Daoy (cell line): ENCODE measurements at places on chromosomes 1 and 21.

GRCh38 chr1:194517567-194517966 is 1331.2 kb upstream of the B3GALT2 start:
- DNase-seq, result no peak

- DNase-seq, result peak; percentile 2
These were observed 7.5 kb downstream of the NBPF1 start for GRCh38 chr1:16605532-16606505.

DNA sequence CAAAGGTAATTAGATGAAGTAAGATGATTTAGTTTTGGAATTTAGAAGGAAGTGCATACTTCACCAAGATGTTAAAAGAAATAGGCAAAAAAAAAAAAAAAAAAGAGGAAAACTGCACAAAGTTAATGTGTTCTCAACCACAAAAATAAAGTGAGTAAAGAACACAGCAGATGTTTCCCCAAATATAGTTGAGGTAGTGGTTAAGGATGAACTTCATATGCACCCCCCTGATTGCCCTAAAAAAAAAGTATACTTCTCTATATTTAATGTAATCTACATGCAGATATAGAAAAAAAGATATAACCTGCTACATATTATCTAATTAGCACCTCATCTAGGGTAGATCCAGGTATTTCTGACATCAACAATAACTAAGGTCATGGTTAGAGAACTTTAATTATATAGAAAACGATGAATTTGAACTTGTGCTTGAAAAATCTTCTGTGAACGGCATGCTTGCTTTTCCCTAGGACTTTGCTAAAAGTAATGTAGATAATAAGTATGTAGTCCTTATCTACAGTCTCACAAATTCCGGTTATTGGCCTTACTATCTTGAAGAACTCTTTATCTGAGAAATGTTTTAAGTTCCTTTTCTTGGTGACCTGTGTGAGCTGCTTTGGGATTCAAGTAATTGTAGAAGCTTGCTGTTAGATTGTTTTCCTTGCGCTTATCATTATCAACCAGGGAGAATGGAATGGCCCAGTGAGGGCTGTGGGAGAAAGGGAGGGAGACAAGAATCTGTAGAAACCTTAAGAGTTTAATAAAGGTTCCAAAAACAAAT is 70.1 kb upstream of the LRRC7 start:
- DNase-seq, result no peak

DNA sequence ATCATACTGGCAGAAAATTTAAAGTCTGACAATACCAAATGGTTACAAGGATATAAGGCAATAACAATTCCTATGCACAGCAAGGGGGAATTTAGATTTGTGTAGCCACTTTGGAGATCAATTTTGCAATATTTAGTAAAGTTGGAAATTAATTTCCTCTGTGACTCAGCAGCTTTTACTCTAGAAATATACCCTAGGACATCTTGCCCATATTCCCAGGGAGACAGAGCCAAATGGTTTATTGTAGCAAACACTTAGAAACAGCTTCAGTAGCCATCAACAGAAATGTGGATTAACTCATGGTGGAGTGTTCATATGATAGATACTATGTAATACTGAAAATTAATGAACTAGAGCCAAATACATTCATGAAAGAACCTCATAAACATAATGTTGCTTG is 104.6 kb downstream of the BACH1 start:
- no peak for DNase-seq

- peak; percentile 55 for DNase-seq
These were observed 8.9 kb downstream of the MAPKAPK2 start for GRCh38 chr1:206693592-206693991.

DNA sequence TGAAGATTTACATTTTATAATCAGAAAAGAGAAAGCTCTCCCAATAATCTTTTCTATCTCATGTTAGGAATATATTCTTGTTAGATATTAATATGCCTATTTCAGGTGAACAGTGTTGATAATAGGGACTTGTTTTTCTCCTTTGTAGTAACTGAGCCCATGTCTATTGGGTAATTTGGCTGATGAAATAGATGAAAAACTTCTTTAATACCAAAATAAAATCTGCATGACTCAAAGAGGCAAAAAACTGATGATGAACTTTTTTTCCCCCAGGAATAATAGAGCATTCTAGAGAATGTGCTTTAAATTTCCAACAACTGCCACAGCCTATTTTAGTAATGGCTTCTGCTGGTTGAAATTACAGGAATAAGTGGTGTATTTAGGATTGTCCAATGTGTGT is 178.9 kb upstream of the GREM2 start:
- no peak for DNase-seq

- DNase-seq, result no peak
These were observed 51.3 kb downstream of the PTP4A2 start for GRCh38 chr1:31886866-31887265.

GRCh38 chr1:65980237-65980636 is 187.5 kb downstream of the PDE4B start:
- no peak for DNase-seq

DNA sequence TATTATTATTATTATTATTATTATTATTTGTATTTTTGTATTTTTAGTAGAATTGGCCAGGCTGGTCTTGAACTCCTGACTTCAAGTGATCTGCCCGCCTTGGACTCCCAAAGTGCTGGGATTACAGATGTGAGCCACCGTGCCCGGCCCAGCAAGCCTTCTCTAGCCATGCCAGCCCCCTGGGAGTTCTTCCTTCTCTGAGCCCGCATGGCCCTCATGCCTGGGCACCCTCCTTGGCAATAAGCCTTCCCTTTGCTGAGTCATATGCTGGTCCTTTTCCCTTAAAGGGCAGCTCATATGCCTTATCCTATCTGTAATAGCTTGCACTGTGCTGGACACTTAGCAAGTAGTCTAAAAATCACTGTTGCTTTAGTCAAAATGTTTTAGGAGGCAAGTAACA is 8.5 kb upstream of the NBL1 start:
- DNase-seq, result peak; percentile 59

- DNase-seq, result no peak
These were observed 11.4 kb downstream of the THBS3 start for GRCh38 chr1:155196103-155196892.

- DNase-seq, result peak; percentile 79
These were observed 19.4 kb downstream of the JUN start for GRCh38 chr1:58764294-58764978.

DNA sequence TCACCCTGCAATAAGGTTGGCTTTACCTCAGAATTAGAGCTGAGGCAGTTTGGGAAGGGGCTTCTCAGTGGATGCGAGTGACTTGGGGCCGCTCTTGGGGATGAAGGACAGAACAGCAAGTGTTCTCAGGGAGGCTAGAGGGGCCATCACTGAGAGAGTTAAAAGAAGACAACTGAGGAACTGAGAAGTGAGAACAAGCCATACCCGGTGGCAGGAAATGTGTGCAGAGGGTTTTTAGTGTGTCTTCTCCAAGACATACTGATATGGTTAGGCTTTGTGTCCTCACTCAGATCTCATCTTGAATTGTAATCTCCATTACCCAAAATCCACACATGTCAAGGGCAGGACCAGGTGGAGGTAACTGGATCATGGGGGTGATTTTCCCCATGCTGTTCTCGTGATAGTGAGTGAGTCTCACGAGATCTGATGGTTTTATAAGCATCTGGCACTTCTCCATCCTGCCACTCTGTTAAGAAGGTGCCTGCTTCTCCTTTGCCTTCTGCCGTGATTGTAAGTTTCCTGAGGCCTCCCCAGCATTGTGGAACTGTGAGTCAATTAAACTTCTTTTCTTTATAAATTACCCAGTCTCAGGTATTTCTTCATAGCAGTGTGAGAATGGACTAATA is 75.8 kb downstream of the PCBP3 start:
- DNase-seq, result no peak

GRCh38 chr1:218779341-218780100 is 394.2 kb upstream of the LYPLAL1 start:
- no peak for DNase-seq

DNA sequence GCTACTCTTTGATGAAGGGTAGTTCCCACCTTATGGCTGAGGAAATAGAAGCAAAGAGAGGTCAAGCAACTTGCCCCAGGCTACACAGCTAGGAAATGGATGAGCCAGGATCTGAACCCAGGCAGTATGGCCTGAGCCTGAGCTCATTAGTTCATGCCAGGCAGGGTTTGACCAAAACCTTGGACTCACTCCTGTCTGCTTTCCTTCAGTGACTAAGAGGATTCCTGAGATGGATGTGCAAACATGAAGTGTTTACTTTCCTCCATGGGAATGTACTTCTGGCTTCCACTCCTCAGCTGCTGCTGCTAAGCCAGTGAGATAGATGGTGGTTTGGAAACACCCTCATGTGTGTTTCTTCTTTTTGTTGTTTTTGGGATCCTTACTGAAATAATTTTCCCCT is 35.1 kb upstream of the ERRFI1 start:
- peak; percentile 94 for DNase-seq

- peak; percentile 29 for DNase-seq
These were observed 2.5 kb upstream of the LEFTY1 start for GRCh38 chr1:225891229-225891972.

DNA sequence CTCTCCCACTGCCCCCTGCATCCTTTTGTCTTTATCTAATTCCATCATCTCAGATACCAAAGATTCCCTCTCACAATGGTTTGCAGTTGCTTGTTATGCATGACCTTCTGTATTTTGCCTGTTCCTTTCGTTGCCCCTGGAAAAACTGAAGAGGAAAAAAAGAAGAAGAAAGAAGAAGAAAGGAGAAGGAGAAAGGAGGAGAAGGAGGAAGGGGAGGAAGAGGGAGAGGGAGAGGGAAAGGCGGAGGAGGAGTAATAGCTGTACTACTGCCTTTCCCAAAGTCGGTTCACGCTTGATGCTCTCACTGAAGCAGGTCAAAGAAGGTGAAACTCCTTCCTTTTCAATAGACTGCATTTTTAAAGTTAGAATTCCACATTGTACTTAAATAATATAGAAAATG is 513.8 kb downstream of the PTPRC start:
- DNase-seq, result no peak

DNA sequence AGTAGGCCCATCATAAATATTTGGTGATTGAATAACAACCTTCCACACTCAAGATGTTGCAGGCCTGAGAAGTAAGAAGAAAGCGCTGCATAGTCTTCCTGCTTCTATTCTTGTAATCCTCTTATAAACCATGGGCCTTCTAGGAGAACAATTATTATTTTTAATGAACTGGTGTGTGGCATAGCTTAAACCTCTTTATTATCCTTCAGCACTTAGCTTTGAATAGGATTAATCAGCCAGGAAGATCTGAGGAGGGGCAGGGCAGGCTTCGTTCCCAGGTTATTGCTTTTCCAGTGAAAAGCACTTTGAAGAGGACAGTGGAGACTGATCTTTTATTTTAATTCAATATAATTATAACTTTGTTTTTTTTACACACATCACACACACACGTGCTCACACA is 42.3 kb downstream of the KIF26B start:
- DNase-seq, result no peak

GRCh38 chr1:21200767-21201166 is 24.1 kb upstream of the EIF4G3 start:
- peak; percentile 42 for DNase-seq

DNA sequence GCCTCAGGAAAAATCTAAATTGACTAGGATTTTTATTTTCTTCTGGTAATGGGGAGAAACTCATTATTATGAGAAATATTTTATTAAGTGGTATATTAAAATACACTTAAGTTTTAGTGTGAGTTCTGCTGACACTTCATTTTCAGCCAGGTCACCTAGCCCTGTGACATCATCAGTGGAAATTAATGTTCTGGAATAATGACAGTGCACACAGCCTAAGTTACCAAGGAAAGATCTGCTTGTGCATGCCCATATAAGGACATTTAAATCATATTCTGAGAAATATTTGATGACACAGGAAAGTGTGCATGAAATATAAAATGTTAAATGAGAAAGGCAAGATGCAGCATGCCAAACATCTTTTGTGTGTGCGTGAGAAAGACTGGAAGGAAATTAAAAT is 102.0 kb downstream of the KIF14 start:
- no peak for DNase-seq

GRCh38 chr1:107588321-107588720 is 376.7 kb downstream of the VAV3 start:
- no peak for DNase-seq
